Pancreas (tissue), 10 donors: ENCODE measurements at places on chromosomes 1 and 21.

DNA sequence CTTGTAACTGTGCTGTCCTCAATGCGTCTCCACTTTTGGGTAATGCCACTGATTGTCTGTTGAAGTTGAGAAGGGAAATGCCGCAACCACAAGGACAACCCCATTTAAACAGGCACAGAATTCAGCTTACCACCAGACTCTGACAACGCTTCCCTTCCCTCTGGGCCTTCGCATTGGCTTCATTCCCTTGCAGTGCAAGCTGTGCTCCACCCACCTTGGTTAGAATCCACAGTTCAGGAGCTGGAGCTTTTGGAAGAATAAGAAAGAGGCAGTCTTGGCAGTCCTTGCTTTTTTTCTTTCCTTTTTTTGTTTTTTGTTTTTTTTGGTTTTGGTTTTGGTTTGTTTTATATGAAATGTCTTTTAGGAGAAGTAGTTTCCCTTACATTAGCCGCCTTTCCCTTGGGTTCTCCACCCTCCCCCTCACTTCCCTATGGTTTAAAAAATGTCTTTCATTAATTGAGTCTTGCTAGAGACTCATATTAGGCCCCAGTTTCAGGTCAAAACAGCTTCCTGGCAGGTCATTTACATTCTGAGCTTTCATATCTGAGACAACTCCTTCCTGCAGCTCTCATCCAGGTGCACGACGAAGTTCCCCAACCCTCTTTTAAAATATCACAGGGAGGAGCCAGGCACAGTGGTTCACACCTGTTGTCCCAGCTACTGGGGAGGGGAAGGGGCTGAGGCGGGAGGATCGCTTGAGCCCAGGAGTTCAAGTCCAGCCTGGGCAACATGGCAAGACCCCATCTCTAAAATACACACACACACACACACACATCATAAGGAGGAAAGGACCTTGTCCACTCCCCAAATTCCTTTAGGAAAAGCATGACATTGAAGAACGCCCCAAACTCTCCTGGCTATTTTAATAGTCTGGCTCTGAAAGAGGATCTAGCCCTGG is 20.7 kb upstream of the LAX1 start:
- DNase-seq, result no peak

DNA sequence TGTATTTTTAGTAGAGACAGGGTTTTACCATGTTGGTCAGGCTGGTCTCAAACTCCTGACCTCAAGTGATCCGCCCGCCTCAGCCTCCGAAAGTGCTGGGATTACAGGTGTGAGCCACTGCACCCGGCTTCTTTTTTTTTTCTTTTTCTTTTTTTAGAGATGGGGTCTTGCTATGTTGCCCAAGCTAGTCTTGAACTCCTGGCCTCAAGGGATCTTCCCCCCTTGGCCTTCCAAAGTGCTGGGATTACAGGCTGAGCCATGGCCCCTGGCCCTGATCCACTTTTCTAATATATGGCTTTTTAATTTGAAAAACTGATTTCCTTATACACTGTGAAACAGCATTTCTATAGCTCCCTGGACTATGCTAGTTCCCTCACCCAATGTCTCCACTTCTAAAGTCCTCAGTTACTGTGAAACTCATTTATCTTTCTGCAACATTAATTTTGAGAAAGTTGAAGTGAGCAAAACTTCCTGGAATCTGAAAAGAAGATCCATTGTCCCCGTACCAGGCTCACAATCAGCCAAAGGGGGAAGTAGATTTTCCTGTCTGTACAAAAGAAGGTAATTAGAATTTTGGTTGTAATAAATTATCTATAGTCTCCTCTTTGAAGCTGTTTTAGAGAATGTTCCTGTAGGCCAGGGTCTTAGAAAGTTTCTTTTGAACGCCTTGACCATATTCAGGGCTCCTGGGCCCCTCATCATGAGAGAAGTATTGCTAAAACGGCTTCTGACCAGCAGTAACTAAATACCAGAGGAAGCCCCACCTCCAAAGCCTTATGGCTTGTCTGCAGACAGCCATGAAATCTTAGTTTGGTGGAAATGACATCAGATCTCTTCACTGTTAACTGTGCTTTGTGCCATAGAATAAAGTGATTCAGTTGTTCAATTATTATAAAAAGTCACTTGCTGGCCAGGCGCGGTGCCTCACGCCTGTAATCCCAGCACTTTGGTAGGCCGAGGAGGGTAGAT is 34.9 kb downstream of the DEGS1 start:
- DNase-seq, result no peak

- no peak for DNase-seq
These were observed 62.6 kb upstream of the SPAG17 start for GRCh38 chr1:118247593-118247992.

- no peak for DNase-seq
These were observed 1.7 kb downstream of the ASPM start for GRCh38 chr1:197144570-197145325.

- no peak for DNase-seq
These were observed 84.7 kb upstream of the HIVEP3 start for GRCh38 chr1:42003433-42003832.

DNA sequence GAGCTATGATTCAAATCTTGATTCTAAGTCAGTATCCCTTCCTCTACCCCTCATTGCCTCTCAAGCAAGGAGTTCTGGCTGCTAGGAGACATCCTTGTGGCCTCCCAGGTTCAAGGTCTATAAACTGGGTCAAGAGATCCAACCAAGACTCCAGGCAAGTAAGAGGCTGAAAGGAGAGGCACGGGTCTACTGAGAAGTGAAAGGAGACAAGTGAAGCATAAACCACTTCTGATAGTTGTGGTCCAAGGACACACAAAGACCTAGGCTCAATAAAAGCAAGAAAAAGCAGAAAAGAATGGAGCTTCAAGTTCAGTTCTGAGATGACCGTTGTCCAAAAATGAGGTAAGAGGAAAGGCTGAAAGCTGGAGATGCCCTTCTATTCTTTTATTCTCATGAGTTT is 17.8 kb upstream of the PPP2R5A start:
- DNase-seq, result no peak
